ENCODE measurements at places on chromosomes 12 and 14.

DNA sequence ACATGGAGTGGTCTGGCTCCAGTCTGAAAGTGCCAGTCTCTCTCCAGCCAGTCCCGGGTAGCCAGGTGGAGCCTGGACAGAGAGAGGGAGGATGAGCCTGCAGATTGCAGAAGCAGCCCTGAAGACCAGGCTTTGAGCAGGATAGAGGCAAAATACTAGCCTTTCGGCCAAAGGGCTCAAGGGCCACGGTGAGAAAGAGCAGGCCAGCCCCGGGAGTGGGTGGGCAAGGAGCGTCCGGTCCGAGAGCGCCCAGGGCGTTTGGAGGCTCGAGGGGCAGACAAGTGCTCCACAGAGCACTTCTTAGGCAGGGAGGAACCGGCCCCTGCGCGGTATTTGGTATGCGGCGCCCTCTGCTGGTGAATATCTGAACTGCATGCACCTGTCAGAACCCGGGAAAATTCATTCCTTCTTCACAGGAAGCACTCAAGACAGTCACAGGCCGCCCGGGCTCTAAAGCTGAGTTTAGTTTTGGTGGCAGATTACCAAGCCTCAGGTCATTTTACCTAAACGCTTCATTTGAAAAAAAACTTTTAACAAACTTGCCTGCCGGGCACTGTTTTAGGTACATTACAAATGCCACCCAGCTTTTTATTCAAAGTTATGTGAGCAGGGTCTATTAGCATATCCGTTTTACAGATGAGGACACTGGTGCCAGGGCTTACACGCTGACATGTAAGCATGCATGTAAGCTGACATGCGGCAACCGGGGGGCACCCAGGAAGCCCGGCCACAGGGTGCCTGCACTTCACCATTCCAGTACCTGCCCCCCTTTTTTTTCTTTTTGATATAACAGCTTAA is 21.0 kb upstream of the PSMC1 start:
- no peak for DNase-seq

DNA sequence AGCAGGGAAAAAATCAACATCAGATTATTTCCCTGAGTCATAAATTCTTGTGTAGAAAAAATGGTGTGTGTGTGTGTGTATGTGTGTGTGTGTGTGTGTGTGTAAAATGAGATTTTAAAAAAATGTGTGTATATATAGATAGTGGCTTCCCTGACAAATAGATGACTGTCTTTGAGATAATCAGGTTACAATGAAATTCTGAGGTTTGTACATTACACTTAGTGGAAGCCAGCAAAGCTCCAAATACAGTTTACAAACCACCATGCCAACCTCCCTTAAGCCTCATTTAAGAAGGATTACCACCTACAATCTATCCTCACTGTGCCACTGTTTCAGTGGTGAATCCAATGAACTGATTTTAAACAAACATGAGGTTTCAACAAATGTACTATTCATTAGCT is 93.8 kb downstream of the MED13L start:
- DNase-seq = no peak

- DNase-seq = no peak
These were observed 131.6 kb downstream of the KSR2 start for GRCh38 chr12:117836999-117837736.

DNA sequence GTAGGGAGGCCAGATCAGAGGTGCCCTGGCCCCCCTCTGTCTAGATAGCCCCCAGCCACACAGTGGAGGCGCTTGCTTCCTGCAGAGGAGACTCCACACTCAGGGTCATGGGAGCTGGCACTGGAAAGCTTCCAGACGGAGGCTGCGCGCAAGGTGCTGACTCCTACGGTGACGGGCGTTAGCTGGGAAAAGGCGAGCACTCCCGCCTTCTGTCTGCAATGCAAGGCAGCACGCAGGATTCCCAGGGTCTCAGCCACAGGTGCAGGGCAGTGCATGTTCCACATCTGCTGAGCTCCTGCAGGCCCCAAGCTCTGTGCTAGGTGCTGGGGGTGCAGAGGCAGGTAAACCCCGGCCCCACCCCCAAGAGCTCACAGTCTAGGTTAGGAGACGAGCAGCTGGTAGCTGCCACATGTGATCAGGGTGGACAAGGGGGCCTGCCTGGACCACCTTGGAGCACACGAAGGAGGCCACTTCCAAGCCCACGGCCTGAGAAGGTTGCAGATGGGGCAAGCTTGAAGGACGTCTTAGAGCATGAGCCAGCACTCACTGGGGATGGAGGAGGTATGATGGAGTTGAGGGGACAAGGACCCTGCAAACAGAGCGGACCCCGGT is 310.9 kb upstream of the DIO3 start:
- DNase-seq = no peak

DNA sequence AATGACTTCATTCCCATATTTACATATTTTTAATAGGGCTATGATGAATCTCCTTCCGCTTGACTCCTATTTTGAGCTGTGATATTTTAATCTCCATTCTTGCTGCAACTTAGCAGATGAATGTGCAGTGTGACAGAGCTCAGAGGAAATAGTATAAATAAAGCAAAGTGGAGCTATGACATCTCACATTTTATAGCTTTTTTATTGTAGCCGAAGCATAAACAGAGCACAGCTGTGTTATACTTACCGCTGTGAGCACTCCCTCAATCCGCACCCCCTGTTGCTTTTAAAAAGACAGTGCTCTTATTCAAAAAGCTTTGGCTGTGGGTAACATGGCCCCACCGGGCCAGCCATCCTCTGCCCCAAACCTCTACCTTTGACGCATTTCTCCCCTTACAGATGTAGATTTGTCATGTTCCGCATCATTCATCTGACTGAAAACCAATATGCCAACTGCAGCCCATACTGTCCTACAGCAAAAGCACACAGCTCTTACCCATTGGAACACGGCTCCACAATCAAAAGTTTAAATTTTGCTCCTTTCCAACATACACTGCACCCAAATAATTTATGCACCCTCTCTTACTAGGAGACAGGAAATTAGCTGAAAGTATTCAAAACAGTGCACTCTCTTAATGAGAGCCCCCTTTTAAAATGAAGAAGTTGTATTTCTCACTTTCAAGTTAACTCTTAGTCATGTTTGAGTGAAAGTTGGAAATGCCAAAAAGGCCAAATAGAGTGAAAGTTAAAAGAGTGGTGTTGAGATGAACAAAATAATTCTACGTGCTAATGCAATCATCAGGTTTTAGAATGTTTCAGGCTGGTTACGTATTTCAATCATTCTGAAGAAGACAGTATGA is 429.3 kb upstream of the SOX5 start:
- no peak for DNase-seq

- DNase-seq = no peak
These were observed 17.9 kb upstream of the KRT86 start for GRCh38 chr12:52256584-52256935.

- DNase-seq = peak; percentile 13
These were observed 52.3 kb downstream of the SLC25A47 start for GRCh38 chr14:100375266-100375962.

DNA sequence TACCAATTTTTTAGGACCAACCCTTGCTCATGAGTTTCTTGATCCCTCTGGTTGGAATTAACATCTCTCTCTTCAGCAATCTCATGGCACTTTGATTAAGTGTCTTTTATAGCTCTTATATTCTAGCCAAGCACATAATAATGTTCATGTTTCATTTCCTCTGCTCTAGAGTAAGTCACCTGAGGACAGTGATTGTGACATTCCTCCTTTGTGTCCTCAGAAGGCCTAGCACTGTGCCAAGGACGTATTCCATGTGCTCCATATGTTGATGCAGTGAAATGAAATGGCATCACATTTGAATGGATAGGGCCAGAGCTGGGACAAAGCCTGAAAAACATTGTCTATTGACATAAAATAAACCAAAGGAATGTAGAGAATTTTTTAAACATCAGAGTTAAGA is 322.8 kb upstream of the PRICKLE1 start:
- no peak for DNase-seq

- DNase-seq = no peak
These were observed 8.5 kb downstream of the WSB2 start for GRCh38 chr12:118052324-118053070.

Measured in SIG-M5 (cell line).